ENCODE measurements at places on chromosomes 1 and 21.

DNA sequence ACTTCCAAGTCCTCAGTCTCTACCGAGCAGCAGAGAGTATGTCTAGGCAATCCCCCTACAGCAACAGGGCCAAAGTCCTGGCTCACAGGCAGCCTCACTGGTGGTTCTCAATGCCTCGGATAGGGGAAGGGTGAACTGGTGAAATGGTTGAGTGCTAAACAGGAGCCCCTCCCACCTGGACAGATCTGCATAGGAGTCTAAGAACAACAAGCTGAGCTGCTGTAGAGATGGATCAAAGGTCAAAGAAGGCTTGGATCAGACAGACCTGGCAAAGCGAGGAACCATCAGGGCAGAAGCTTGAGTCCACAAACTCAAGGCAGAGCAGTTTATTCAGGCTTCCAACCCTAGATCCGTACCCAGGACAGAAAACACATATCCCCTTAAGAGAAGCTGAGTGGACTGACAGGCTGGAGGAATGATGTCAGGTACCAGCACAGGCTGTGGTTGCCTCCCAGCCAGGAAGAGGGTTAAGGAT, 31.8 kb downstream of the RABIF start:
- no peak for DNase-seq

GRCh38 chr21:41973861-41974751, 20.3 kb upstream of the C2CD2 start:
- DNase-seq, result no peak

DNA sequence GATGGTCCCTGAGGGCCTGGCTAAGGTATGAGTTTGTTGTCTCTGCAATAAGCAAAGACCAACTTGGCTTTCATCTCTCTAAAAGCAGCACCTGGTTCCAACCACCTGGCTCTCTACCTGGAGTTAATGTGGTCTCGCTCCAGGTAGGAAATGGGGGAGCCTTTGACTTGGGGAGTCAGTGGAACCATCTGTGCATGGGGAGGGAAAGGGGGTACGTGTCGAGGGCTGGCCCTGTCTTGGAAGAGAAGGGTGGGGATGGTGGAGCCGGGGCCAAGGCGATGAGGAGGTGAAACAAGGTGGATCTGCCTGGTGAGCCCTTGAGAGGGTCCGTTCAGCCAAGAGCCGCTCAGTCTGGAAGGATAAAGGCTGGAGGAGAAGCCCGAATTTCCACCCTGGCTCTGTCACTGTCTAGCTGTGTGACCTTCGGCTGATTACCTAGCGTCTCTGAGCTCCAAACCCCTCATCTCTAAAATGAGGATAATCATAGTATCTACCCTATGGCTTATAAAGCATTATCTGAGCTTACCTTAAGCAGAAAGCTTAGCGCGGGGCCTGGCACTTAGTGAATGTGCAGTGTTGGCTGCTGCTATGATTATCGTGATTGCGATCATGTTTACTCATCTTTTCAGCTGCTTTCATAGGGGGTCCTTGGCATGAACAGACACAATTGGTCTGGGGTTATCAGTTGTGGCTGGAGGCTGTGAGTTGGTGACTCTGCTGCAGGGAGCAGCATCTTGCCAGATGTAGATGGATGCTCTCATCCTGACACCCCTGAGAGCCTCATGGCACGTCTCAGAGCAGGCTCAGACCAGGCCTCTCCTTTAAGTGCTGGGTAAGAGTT, 78.7 kb downstream of the ACTL8 start:
- DNase-seq, result no peak

DNA sequence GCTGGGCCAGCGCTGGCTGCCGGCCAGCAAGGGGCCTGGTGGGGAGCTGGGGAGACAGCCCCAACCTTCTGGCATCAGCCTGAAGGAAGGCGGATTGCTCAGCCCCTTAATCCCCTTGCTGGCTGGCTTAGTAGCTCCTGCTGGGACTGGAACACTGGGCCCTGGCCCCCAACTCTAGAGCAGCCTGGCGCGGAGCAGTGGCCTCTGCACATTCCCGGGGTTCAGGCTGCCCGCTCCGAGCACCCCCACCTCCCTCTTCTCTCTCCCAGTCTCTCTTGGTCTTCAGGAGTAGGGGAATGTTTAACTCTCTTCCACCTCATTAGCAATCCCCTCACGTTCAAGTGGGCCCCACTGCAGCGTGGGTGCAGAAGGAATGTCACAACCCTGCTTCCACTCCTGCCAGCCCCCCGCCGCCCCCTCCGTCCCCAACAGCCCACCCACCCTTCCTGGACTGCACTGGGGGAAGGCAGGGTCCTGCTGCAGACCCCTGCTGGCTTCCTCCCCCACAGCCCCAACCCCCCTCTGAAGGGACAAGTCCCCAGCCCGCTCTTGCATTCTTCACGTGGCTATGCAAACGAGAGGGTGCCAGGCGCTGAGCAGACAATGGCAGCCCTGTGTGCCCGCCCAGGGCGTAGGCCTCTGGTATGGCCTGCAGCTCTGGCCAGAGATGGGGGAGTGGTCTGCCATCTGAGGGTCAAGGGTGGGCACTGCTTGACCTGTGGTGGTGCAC, 980 bp upstream of the CLDN19 start:
- DNase-seq, result no peak

GRCh38 chr1:219121679-219122078, 52.0 kb upstream of the LYPLAL1 start:
- DNase-seq, result no peak
